EL (cell line): ENCODE measurements at places on chromosomes 16 and 17.
A peak's percentile ranks its signal among the peaks of the same experiment; 100 is the strongest.

- peak; percentile 8 for DNase-seq
Observed at GRCh38 chr16:28010671-28011070, 52.8 kb downstream of the GSG1L start.

- DNase-seq, result no peak
Observed at GRCh38 chr17:76270770-76271668, 5.9 kb downstream of the UBALD2 start.

GRCh38 chr16:88800277-88800592, 3.4 kb upstream of the CDT1 start:
- DNase-seq, result no peak

- DNase-seq, result no peak
Observed at GRCh38 chr17:68701046-68701445, 99.9 kb upstream of the FAM20A start.

- DNase-seq, result no peak
Observed at GRCh38 chr17:75205793-75206163, 299 bp downstream of the NUP85 start.
